ENCODE measurements at places on chromosomes 2 and 18.
A peak's percentile ranks its signal among the peaks of the same experiment; 100 is the strongest.

DNA sequence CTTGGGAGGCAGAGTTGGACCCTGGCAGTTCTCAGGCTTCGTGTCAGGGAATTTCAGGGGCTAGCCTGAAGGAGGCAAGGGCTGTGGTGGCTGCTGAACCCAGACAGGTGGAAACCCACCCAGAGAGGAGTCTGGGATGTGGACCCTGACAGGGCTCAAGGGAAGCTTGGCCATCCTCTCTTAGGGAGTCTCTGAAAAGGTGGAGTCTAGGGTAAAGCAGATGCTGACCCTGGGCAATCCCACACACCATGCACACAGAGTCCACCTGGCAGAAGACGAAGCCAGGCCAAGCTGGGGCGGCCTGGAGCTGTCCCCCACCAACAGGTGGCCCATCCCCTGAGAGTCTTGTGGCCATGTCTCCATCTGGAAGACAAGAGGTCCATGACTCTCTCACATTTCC lies 41.2 kb upstream of the TEX51 start:
- DNase-seq: no peak

- DNase-seq: no peak
Observed at GRCh38 chr2:221330436-221330835, 241.7 kb downstream of the EPHA4 start.

- no peak for DNase-seq
Observed at GRCh38 chr2:203806761-203807160, 60.8 kb upstream of the CTLA4 start.

- DNase-seq: no peak
Observed at GRCh38 chr2:216318521-216318874, 53.8 kb downstream of the MARCHF4 start.

DNA sequence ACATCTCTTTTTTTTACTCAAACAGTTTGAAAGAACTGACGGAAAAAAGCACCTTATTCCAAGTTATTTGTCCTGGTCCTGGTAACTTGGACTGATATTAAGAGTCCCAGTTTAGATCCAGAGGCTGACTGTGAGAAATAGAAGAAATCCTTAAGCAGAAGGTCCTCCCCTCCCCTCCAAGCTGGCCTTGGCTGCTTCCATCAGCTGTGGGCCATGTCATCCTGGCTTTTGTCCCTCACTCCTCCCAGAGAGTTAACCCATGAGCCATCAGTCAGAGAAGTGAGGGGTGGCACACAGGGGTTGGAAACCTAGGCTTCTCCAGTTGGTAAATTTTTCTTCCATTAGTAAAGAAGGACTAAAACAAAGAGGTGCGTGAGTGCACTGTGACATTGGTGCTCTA lies 9.7 kb upstream of the NAPG start:
- DNase-seq: no peak

DNA sequence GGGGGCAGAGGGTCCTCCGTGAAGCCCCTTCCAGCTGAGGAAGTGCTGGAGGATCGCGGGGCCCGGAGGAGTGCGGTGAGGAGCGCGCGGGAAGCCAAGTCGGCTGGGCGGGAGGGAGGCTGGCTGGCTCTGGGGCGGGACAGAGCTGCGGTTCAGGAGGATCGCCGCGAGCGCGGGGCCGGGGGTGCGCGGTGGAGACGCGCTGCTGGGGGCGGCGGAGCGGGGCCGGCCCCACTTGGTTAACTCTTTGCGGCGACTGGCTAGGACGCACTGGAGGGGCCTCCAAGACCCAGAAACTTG lies 464 bp downstream of the CYBRD1 start:
- no peak for DNase-seq

DNA sequence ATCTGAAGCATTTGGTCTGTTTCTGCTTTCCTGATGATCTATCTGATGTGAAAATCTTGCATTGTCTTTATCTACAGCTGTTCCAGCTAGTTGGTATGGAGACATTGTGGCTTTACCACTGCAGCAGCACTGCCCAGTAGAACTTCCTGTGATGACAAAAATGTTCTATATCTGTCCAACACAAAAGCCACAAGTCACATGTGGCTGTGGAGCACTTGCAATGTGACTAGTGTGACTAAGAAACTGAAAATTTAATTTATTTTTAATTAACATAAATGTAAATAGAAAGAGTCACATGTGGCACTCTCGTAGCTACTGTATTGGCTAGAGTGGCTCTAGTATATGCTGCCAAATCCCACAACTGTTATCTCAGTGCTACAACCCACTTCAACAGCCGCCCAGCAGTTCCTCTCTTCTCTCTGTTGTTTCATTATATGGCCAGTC lies 425.7 kb downstream of the SETBP1 start:
- DNase-seq: no peak

DNA sequence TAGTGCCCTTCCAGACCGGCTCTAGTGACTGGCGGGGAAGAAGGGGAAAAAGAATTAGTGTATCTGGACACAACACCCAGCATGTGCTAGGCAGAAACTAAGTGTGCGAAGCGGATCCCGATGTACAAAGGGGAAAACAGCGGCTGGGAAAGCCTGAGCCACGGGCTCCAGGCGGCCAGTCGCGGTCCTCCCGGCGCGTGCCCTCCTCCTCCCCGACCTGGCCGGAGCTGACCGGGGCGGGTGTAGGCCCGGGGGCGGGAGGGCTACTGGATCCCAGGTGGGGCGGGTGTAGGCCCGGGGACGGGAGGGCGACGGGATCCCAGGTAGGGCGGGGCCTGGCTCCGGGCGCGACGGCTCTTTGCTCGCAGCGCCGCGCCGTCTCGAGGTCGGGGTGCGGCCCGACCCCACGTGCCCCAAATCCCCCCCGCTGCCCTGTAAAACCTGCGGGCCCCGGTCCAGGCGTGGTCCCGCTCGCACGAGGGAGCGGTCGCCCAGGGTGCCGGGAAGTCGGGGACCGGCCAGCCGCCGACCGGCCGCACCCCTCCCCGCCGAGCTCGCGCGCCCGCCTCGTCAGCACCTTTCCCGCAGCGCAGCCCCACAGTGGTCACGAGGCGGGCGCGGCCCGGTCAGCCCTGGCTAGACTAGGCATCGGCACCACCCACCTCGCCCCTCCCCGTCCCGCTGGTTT lies 48.8 kb downstream of the C2orf42 start:
- DNase-seq: no peak

GRCh38 chr18:42025491-42025890 lies 70.5 kb downstream of the PIK3C3 start:
- no peak for DNase-seq

- no peak for DNase-seq
Observed at GRCh38 chr2:121175326-121175725, 109.7 kb downstream of the TFCP2L1 start.

- no peak for DNase-seq
Observed at GRCh38 chr18:51150113-51150700, 47.3 kb downstream of the MEX3C start.

GRCh38 chr2:209547726-209548125 lies 123.9 kb downstream of the MAP2 start:
- no peak for DNase-seq

- no peak for DNase-seq
Observed at GRCh38 chr18:62325806-62326645, 916 bp downstream of the TNFRSF11A start.

DNA sequence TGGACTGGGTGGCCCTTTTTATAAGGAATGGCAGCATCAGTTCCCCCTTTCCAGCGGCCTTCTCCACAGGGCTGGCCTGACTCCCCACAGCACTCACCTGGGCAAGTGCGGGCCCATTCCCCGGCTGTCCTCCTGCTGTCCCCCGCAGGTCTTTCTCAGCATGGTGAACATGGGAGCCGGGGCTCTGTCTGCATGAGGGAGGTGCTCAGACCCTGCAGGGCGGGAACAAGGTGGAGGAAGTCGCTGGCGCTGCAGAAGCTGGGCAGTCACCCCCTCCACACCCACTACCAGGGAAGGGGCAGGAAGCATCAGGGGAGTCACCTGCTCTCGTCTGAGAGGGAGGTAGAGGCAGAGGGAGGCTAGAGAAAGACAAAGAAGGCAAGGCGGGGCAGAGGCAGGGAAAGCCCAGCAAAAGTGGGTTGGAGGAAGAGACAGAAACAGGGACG lies 12.2 kb downstream of the HES6 start:
- no peak for DNase-seq

DNA sequence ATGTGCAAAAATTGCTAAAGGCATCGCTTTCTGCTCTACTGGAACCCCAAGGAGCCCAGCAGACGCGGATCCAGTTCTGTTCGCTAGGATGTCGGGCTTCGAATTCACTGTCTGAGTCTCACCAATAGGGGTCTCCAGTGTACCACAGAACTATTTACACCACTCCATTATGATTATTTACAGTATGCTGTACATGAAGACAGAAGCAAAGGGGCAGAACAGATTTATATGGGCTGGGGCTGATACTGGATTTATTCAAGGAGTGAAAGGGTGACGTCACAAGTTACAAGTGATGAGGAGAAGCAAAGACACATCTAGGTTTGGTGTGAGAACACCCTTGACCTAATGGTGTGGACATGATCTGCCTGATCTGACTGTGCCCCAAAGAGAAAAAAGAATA lies 185.3 kb upstream of the ATP5MC3 start:
- DNase-seq: peak; percentile 49

DNA sequence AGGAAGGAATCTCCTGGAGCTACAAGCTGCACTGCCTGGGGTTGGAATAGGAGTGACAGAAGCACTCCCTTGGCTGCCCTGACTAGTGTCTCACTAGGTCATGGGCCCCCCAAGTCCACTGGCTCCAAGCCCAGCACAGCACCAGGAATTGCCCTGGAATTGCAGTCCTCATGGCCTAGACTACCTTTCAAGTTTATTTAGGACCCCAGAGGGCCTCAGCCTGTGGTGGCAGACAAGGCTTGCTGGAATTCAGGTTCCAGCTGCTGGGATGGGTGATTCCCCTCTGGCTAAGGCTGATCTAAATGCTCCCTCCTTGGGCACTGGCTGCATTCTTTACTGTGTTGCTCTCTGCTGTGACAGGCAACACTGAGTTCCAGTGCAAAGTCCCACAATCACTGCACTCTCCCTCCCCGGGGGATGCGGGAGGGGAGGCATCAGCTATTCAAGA lies 14.0 kb downstream of the STRADB start:
- DNase-seq: no peak

DNA sequence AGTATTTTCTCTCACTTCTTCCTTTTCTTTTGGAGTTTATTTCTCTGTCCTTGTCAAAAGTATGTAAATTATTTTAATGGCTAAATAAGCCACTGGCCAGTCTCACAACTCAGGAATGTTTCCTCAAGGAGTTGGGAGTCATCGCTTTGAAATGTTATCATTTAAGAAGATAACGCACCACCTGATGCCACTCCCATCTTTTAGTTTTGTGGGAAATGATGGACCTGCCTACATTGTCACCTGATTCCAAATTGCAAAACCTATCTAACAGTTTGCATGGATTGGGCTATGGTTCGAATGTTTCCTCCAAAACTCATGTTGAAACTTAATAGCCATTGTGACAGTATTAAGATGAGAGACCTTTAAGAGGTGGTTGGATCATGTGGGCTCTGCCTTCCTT lies 32.4 kb upstream of the PPM1B start:
- peak; percentile 70 for DNase-seq

GRCh38 chr18:70576276-70577022 lies 287.6 kb downstream of the SOCS6 start:
- DNase-seq: no peak

Measured in HS-5 (cell line).